Astrocyte of the cerebellum (primary cell): ENCODE measurements at places on chromosomes 11 and 22.

- no peak for DNase-seq
Observed at GRCh38 chr11:3230636-3231549, 1.3 kb downstream of the MRGPRE start.

GRCh38 chr11:8354622-8355415, 91.1 kb upstream of the LMO1 start:
- DNase-seq: no peak

GRCh38 chr11:79937676-79938334, 497.0 kb upstream of the TENM4 start:
- no peak for DNase-seq

GRCh38 chr11:128575961-128576350, 11.4 kb downstream of the ETS1 start:
- DNase-seq: no peak

DNA sequence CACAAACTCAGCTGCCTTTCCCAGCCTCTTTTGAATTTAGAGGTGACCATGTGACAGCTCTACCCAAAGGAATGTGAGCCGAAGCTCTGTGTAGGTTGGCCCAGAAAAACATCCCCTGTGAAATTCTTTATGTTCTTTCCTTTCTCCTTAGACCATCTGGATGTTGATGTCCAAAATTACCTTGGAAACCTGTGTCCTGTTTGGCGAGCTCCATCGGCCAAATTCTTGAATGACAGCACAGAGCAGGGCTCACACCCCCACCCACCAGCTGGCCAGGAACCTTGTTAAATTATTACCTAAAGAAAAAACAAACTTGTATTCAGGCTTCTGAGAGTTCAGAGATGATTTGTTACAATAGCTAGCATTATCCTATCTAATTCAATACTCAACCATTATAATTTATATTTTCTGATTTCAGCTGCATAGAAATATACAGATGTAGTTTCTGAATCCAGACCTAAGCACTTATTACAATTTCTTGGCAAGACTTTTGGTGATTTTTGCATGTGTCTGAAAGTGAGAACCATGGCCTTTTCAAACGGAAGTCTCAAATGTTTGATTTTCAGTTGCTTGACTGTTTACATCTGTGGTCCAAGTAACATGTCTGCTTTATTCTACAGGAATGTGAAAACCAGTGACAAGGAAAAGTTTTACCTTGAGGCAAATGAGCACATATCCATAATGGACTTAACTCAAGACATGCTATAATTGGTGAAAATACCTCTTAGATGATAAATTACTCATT, 554.2 kb downstream of the NTM start:
- peak; percentile 49 for DNase-seq

DNA sequence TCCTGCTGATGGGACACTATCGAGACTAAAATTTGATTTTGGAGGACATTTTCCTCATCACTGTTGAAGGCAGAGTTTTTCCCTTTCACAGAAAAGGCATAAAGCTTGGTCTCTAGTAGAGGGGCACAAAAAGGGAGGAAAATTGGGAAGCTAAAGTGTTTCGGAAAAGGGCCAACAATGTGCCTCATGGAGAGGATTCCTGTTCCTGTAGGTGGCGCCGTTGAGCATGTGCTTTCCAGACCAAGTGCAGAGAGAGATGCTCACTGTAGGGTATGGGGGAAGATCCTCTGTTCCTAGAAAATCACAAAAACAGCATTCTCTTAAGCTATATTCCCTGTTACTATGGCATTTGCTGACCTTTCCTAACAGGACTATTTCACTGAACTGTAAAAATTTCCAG, 18.4 kb upstream of the OR4C5 start:
- no peak for DNase-seq

DNA sequence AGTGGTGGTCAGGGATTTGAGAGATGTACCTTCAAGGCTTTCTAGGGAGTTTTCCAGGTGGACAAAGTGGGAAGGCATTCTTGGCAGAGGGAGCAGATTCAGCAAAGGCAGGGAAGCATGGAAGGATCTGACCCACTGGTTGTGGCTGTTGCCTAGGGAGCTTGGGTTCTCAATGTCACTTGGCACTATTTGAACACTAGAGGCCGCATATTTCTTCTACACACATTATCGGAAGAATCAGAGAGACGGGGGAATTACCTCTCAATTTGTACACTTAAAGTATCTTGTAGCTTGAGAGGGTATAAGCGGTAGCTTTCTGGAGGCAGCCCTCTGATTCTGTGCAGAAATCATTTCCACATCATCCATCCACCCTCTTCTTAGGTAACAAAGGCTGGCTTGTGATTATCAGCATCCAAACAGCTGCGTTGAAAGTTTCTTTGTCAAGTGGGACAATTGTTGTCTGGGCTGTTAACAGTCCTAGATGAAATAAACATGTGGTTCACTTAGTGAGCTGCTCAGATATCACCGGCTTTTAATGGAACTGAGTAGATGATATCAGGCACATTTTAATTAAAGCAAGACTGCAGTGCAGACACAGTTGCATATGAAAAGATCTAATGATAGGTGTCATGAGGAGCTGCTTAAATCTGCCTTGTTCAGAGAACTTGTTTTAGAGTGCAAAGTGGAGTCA, 2.6 kb downstream of the NELL1 start:
- DNase-seq: no peak

DNA sequence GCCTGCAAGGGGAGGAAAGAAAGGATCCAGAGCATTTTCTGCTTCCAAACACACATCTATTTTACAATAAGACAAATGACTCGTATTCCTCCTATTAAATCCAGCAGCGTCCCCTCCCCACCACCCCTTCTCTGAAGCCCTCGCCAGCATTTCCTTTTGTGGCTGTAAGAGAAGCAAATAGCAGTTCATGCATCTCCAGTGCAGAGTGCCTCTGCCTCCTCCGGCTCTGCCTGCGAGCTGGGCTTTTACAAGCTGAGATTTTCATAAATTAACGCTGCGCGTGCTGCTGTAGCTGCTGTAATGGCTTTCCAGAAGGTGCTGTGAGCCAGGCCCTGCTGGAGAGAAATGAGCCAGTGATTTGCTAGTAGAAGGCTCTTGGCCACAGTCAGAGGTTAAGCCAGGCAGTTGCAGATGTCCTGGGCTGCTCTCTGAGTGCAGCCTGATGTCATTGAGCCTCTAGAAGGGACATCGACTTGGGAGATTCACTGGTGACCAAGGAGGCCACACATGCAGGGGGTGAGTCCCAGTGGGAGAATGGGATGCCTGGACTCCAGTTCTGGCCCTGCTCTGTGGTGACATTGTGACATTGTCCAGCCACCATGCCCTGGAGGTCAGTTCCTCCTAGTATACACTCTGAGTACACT, 134.5 kb upstream of the NAV2 start:
- DNase-seq: peak; percentile 51

DNA sequence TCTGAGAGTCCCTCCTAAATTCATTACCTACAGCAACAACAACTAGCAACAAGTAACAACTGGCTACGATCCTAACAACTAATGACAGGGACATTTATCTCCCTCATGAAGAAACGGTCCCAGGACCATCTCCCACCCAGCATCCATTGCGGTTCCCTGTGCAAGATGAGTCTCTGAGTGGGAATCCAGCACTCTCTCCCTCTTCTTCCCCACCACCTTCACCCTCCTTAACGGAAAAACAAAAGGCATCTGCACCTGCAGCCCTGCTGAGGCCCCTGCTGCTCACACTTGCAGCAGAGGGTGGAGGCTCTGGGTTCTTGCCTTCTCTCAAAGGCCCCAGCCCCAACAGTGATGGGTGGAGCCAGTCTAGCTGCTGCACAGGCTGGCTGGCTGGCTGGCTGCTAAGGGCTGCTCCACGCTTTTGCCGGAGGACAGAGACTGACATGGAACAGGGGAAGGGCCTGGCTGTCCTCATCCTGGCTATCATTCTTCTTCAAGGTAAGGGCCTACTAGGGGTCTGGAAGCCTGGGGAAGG, at the start of gene CD3G:
Gene CD3G, plus strand, starts transcription at position 364 of the 535 bp plus-strand sequence. Its CDS starts 80 bp downstream, at position 444.
- DNase-seq: no peak

- peak; percentile 19 for DNase-seq
Observed at GRCh38 chr22:29503811-29504372, 23.9 kb downstream of the NEFH start.
